NCI-H446 treated with DMSO at 0.1 percent for 48 hours (cell line): ENCODE measurements at places on chromosomes 1 and 21.
A peak's percentile ranks its signal among the peaks of the same experiment; 100 is the strongest.

DNA sequence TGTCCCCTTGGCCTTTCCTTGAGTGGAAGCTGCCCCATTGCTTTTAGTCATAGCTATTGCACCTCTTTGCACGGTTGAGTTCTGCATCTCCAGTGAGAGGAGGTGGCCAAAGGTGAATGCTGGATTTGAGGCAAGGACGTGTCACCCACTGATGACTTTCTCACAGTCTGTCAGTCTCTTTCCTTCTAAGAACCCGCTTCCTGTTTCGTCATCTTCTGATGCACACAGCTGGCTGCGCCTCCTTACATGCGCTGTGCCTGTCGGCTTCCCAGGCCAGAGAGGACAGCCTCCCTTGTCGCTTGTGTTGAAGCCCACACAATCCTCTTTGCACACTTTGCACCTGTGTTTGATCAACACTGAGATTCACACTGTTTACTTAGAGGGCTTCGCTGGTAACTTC, 41.8 kb upstream of the PWP2 start:
- no peak for DNase-seq

- DNase-seq, result no peak
Measured at GRCh38 chr1:202498542-202498941, 150.0 kb downstream of the PPP1R12B start.

DNA sequence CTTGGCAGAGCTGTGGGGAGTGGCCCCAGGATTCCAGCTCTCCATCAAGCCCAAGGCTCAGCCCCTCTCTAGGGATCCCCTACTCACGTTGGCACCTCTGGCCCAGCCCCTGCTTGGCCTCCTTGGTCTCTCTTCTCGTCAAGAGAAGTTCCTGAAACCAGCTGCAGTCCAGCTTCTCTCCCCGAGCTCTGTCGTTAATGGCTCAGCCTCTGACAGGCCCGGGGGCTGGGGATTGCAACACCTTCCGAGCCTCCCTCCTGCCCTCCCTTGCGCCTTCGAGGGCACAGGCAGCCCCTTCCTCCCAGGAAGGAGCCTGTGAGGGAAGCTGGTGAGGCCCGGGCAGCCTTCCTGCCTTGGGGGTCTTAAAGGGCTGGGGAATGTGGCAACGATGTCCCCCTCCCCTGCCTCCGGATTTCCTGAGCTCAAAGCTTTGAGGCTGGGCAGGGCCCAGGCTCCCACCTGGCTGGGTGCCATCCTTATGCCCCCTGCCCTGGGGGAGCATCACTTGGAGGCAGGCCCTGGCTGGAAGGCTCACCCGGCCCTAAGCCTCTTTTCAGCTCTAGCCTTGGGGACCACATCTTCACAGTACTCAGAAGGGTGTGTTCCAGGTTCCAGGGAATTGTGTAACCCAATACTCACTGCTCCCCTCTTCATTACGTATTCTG, at the start of gene CSF3R:
TSS of gene CSF3R (minus strand) at position 190 of the 665 bp plus-strand sequence. CDS start 3,417 bp downstream, outside the sequence.
- DNase-seq, result no peak

DNA sequence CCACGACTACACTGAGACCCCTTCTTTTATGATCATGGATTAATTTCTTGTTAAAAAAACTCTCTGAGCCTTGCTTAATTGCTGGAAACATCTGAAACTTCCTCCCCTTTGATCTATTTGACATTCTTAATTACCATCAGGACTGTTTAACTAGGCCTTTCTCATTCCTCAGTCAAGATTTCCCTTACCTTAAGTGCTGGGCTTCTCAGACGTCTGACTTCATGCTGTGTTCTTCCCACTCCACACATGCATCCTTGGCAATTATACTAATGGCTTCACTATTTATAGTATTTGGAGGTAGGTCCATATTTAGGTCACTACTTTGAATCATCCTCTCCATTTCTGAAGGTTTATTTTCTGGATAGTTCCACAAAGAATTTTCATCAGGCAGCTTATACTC, 341.3 kb upstream of the TMPRSS15 start:
- DNase-seq, result no peak

DNA sequence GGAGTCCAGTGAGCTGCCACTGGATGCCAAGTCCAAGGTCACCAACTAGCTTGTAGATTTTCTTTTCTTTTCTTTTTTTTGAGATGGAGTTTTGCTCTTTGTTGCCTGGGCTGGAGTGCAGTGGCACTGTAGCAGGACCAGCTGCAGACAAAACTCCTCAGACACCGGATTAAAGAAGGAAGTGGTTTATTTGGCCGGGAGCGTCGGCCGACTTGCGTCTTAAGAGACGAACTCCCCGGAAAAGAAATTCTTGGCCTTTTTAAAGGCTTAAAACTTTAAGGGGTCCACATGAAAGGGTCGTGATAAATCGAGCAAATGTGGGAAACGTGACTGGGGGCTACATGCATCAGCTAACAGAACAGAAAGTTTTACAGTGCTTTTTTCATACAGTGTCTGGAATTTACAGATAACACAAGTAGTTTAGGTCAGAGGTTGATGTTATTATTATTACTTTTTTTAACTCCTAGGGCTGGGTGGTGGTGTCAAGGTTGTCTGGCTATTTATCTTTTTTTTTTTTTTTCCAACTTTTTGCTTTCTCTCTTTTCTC, 36.4 kb upstream of the CFAP126 start:
- no peak for DNase-seq

- DNase-seq, result no peak
Measured at GRCh38 chr1:43129426-43129825, 42.7 kb downstream of the EBNA1BP2 start.

DNA sequence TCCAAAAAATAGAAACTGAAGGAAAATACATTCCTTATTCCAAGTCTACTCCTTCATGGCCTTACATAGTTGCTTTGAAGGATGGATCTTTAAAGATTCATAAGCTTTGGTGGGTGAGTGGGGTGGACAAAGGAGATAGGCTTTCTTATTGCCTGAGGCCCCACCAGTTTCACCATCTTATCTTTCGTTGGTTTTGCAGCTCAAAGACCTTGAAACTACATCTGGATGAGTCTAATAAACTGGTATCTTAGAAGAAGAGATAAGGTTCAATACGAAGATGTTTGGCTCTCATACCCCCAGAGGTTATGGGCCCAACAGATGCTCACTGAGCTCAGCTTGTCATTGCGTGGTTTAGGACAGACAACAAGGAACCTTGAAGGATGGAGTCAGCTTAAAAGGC, 201.5 kb downstream of the HS2ST1 start:
- no peak for DNase-seq

DNA sequence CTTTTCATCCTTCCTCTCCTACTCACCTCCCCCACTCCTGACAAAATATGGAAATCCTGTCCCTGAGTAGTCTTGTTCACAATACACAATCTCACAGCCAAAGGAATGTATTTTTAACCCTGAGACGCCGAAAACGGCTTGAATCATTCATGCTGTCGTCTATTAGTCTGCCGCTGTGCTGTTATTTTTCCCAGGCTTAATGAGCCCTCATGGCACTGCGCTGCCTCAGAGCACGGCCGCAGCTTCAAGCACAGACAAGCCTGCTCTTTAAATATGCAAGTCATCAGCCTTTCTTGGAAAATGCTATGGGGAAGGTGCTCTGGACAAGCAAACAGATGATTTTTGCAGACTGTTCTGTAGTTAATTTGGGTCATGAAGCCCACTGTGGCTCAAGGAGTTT, 302.7 kb downstream of the DISC1 start:
- peak; percentile 60 for DNase-seq

GRCh38 chr1:107862064-107862463, 102.9 kb downstream of the VAV3 start:
- no peak for DNase-seq

DNA sequence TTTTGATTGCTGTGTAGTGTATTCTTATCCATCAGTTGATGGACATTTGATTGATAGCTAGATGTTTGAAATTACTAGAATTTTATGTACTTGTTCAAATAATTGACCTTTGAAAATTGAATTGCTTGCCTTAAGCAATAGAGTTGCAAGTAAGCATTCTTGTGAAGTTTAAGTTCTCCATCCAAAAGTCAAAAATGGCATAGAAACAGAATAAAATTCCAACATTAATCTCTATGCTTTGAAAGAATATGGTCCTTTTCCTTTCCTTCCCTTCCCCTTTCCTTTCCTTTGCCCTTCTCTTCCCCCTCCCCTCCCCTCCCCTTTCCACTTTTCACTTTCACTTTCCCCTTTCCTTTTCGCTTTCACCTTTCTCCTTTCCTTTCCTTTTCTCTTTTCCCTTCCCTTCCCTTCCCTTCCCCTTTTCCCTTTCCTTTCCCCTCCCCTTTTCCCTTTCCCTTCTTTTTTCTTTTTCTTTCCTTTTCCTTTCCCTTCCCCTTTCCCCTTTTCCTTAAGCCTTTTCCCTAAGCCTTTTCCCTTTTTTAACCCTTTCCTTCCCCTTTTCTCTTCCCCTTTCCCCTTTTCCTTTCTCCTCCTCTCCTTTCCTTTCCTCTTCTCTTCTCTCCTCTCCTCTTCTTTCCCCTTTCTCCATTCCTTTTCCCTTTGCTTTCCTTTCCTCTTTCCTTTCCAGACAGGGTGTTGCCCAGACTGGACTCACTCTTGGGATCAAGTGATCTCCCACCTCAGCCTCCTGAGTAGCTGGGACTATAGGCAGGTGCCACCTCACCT, 67.4 kb downstream of the SASS6 start:
- DNase-seq, result no peak

GRCh38 chr1:211632117-211632807, 43.2 kb downstream of the NEK2 start:
- DNase-seq, result no peak

DNA sequence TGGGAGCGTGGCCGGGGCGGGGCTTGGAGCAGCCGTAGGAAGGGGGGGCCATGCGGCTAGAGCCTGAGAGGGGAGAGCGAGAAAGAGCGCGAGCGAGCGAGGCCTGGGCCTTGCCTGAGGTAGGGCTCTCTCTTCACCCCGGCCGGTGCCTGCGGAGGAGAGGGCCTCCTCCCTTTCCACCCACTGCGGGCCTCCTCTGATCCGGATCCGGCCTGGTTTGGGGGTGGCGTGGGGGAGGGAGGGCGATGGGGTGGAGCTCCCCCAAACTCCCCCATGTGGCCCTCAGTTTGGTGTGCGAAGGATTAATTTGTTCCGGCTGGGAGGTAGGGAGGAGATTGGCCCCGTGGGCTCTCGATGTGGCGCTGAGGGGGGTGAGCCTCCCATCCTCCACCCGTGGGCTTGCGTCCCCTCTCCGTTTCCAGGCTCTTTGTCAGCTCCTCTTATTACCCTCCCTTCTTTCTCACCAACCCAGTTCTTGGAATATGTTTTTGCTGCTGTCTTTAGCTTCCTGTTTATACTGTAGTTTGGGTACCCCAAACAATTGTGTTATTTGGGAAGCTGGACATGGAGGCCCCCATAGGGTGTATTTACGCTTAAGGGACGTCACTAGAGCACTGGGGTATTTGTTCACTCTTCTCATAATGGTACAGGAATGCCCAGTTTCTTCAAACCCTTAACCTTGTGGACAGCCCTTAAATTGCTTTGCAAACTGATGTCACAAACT, 685 bp downstream of the UBAP2L start:
- DNase-seq, result no peak

- DNase-seq, result no peak
Measured at GRCh38 chr1:10400013-10400412, 1.1 kb downstream of the PGD start.

GRCh38 chr1:31637915-31638673, 6.6 kb downstream of the PEF1 start:
- no peak for DNase-seq

DNA sequence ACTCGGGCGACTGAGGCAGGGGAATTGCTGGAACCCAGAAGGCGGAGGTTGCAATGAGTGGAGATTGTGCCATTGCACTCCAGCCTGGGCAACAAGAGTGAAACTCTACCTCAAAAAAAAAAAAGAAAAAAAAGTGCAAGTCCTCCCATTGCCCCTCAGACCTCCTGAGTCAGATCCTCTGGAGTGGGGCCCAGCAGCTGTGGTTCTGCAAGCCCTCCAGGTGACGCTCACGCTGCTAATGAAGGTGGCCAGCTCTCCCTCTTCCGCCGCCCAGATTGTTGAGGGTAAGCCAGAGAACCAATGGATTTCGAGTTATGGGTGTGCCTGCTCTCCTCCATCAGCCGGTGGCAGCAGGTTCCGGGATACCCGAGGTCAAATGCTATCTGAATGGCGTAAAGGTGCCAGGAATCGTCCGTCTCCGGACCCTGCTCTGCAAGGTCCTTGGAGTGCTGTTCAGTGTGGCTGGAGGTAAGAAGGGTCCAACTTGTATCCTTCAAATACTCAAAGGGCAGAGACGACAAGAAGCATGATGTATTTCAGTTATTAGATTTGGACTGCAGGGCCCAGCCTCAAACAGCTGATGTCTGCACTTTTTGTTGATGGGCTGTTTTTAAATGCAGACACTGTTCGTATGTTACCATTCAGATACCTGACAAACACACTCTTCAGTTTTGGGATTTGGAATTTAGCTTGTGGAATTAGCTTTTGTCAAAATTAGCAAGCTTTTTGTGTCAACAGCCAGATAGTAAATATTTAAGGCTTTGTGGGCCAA, 17.6 kb downstream of the CLCN6 start:
- no peak for DNase-seq

GRCh38 chr1:4207842-4208692, 308.0 kb upstream of the C1orf174 start:
- DNase-seq, result no peak

GRCh38 chr1:80509965-80510522, 1290.7 kb upstream of the ADGRL2 start:
- no peak for DNase-seq

DNA sequence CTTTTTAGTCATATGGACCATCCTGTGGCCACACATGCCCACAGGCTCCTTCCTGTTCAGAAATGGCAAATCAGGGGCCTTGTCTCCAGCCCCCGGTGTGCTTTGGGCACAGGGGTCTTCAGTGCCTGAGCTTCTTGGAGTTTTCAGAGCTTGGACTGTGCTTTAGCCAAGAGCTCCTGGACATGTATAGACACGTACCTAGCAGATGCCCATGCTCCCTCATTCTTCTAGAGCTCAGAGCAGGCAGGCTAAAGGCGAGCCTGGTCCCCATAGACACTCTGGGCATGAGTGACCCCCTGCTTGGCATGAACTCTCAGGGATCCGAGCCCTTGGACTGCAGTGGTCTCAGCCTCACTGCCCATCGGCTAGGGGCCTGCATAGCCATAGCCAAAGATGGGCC, 106.8 kb downstream of the EPHB2 start:
- DNase-seq, result no peak

DNA sequence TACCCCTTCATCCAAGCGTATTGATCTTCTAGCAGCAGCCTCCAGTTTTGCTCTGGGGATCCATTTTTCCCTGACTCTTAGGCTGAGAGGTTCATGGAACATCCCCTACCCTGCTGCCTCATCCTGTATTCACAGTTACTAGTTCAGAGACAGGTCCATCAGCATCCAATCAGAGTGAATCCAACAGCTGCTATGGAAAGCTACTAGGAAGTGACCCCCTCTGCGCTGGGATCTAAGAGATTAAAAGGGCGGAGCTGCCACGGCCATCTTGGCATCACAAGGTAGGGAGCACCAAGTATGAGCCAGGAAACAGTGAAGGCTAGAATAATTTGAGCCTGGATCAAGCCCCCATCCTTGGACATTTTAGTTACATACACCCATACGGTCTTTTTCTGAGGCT, 32.5 kb downstream of the KAZN start:
- DNase-seq, result no peak
